ENCODE measurements at places on chromosomes 3 and 15. TPM values are rescaled to one million over a fixed set of nuclear protein-coding genes. Genes with fewer than 3 reads are reported as not detected.

DNA sequence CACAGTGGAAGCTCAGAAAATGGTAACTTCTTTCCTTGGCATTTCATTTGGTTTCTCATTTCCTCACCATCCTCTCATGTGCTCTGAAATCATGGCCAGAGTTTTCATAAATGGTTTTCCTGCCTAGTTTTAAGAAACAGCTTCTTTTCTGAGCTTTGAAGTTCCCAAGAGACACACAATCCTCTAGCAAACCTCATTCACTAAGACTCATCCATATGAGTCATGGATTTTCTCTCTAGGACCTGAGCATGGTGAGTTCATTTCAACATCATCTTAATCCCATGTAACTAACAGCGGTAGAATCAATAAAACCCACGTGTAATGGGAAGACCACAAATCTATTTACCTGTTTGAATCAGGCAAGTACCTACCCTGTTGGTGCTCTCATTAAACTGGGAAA is 274.5 kb upstream of the LRTM1 start:
- no peaks in the 10 kb centered on the region for H3K4me1 ChIP-seq
- no peaks in the 10 kb centered on the region for H3K36me3 ChIP-seq
- H3K27me3 ChIP-seq: no peaks in the 10 kb centered on the region

- no peak overlapping the region for H3K4me3 ChIP-seq
- no peak overlapping the region for H3K27ac ChIP-seq
- H3K4me1 ChIP-seq: no peaks in the 10 kb centered on the region
- no peak for DNase-seq
- no peaks in the 10 kb centered on the region for H3K27me3 ChIP-seq
Measured at GRCh38 chr3:125398952-125399351, 23.8 kb upstream of the ZNF148 start.

DNA sequence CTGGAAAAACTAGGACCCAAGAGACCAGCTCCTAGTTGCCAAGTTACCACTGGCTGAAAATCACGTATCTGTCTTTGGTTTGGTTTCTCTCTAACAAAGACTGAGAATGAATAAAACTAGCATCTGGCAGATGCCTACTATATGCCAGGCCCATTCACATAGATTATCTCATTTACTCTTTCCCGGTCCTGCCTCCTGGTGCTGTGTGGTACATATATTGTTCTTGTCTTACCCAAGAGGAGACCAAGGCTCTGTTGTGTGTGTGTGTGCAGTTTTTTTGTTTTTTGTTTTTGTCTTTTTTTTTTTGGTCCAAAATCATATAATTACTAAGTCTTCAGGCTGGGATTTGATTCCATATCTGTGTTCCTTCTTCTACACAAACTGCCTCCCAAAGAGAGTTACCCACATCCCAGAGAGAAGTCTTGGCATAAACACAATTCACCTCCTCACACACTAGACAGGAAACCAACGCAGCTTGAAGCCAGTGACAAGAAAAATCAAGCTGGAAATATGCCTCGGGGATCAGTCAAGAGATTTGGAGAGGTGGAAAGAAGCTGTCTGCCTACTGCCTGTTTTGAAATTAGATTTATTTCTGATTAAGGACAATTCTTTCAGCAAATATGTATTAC is 891 bp downstream of the AHSG start:
- H3K36me3 ChIP-seq: no peaks in the 10 kb centered on the region
- no peaks in the 10 kb centered on the region for H3K4me1 ChIP-seq
- H3K27me3 ChIP-seq: no peaks in the 10 kb centered on the region
- DNase-seq: no peak
- H3K4me3 ChIP-seq: no peak overlapping the region

GRCh38 chr3:55491296-55491816 is 4.2 kb upstream of the WNT5A start:
- no peaks in the 10 kb centered on the region for H3K27me3 ChIP-seq
- no peak overlapping the region for H3K4me3 ChIP-seq
- no peak overlapping the region for H3K27ac ChIP-seq
- no peak for DNase-seq
- peaks cover 37% of the 10 kb centered on the region for H3K4me1 ChIP-seq

DNA sequence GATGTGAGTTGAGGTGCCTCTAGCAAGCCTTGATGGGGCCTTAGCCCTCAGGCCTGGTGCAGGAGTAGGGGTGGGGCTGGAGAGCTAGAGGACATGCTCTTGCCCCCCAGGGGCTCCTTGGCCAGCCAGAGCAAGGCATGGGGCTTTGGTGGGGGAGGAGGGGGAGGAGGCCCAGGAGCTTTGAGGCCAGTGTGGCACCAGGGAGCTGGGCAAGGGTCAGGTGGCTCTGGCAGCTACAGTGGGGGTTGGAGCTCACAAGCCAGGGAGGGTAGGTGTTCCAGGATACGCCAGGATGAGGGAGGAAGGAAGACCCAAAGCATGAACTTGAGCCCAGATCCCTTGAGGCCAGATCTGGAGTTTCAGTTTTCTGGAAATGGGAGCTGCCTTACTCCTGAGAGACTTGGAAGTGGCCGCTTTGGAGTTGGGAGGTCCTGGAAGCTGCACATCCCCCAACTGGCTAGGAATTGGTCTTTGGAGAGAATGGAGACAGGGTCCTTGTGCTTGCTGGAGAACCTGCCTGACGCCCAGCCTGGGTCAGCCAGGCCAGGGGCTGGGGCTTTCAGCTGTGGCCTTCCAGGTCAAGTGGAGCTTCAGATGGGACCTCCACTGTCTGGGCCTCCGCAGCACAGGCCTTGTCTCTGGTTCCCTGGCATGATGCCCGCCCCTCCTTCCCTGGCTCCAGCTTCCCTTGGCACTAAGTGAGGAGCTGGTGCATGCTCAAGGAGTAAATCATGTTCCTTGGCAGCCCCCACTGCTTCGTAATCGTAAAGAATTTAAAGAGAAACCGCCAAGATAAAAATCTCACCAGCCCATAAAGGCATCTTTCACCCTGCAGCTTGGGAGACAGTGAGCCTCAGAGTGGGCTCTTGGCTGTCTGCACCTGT is 8.7 kb downstream of the SEMA3F start:
- no peaks in the 10 kb centered on the region for H3K36me3 ChIP-seq
- H3K4me3 ChIP-seq: no peak overlapping the region
- H3K27ac ChIP-seq: peak overlapping the region; percentile 86
- peaks cover 100% of the 10 kb centered on the region for H3K4me1 ChIP-seq
- no peaks in the 10 kb centered on the region for H3K27me3 ChIP-seq

- no peaks in the 10 kb centered on the region for H3K27me3 ChIP-seq
- peak overlapping the region; percentile 50 for H3K27ac ChIP-seq
- H3K4me1 ChIP-seq: peaks cover 10% of the 10 kb centered on the region
- DNase-seq: no peak
Measured at GRCh38 chr3:43759297-43759782, 68.6 kb downstream of the ABHD5 start.

- DNase-seq: no peak
- H3K4me3 ChIP-seq: no peak overlapping the region
- H3K27me3 ChIP-seq: no peaks in the 10 kb centered on the region
- H3K27ac ChIP-seq: peak overlapping the region; percentile 56
- no peaks in the 10 kb centered on the region for H3K36me3 ChIP-seq
Measured at GRCh38 chr15:81235276-81236123, 38.8 kb downstream of the IL16 start.

GRCh38 chr15:83592370-83593040 is 61.4 kb upstream of the ADAMTSL3 start:
- H3K36me3 ChIP-seq: no peaks in the 10 kb centered on the region
- DNase-seq: peak; percentile 27
- no peak overlapping the region for H3K4me3 ChIP-seq
- H3K27me3 ChIP-seq: no peaks in the 10 kb centered on the region
- no peak overlapping the region for H3K27ac ChIP-seq

DNA sequence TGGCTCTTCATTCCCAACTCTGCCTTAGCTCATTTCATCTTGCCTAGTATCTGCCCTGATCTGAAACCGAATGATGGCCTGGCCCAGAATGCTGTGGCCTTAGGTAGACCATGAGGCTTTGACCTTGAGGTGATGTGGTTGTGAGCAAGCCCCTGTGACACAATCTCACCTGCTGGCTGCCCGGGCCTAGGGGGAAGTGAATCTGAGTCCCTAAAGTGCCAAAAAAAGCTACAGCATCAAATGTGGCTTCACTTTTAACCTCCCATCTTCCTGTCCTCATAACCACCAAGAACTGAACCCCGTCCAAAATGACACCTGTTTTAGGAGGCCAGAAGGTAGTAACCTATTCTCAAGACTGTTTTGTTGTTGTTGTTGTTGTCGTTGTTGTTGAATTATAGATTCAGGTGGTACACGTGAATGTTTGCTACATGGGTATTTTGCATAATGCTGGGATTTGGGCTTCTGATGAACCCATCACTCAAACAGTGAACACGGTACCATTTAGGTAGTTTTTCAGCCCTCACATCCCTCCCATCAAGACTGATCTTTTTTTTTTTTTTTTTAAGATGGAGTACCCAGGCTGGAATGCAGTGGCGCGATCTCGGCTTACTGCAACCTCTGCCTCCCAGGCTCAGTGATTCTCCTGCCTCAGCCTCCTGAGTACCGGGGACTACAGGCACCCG is 54.6 kb downstream of the MCCC1 start:
- H3K27me3 ChIP-seq: no peaks in the 10 kb centered on the region
- H3K4me3 ChIP-seq: no peak overlapping the region
- H3K36me3 ChIP-seq: peaks cover 34% of the 10 kb centered on the region
- no peak for DNase-seq
- no peak overlapping the region for H3K27ac ChIP-seq

- H3K36me3 ChIP-seq: no peaks in the 10 kb centered on the region
- H3K4me3 ChIP-seq: no peak overlapping the region
- no peaks in the 10 kb centered on the region for H3K4me1 ChIP-seq
- no peak overlapping the region for H3K27ac ChIP-seq
- DNase-seq: no peak
Measured at GRCh38 chr3:127611251-127611650, 13.0 kb downstream of the MCM2 start.

GRCh38 chr3:122215592-122216298 is 32.3 kb downstream of the CASR start:
- H3K4me3 ChIP-seq: no peak overlapping the region
- no peaks in the 10 kb centered on the region for H3K4me1 ChIP-seq
- H3K27me3 ChIP-seq: no peaks in the 10 kb centered on the region

GRCh38 chr3:122941228-122942206 is 86.0 kb downstream of the SEMA5B start:
- no peaks in the 10 kb centered on the region for H3K4me1 ChIP-seq
- no peak overlapping the region for H3K27ac ChIP-seq
- DNase-seq: no peak
- no peaks in the 10 kb centered on the region for H3K27me3 ChIP-seq
- H3K4me3 ChIP-seq: no peak overlapping the region

GRCh38 chr3:42159706-42160472 is 68.7 kb downstream of the TRAK1 start:
- peak overlapping the region; percentile 11 for H3K4me3 ChIP-seq
- no peaks in the 10 kb centered on the region for H3K27me3 ChIP-seq
- H3K4me1 ChIP-seq: peaks cover 36% of the 10 kb centered on the region
- no peak for DNase-seq

GRCh38 chr15:48469681-48470080 is 138.5 kb downstream of the DUT start:
- no peak overlapping the region for H3K4me3 ChIP-seq
- H3K27ac ChIP-seq: no peak overlapping the region
- no peaks in the 10 kb centered on the region for H3K36me3 ChIP-seq
- DNase-seq: no peak
- H3K27me3 ChIP-seq: no peaks in the 10 kb centered on the region

DNA sequence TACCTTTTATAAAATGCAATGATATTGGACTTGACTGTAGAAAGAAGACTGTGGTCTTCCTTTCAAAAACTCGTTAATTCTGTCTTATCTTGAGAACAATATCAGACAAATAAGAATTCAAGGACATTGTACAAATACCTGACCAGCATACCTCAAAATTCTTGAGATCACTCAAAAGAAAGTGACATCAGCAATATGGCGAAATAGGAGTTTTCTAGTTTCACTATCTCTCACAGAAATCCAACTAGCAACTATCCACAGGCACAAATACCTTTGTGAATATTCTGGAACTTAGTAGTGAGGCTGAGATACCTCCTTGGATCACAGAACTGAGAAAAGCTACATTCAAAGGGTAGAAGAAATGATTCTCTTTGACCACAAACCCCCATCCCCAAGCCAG is 419.7 kb downstream of the ZNF385D start:
- DNase-seq: no peak
- H3K36me3 ChIP-seq: no peaks in the 10 kb centered on the region
- H3K4me1 ChIP-seq: no peaks in the 10 kb centered on the region
- no peak overlapping the region for H3K27ac ChIP-seq
- H3K4me3 ChIP-seq: no peak overlapping the region

DNA sequence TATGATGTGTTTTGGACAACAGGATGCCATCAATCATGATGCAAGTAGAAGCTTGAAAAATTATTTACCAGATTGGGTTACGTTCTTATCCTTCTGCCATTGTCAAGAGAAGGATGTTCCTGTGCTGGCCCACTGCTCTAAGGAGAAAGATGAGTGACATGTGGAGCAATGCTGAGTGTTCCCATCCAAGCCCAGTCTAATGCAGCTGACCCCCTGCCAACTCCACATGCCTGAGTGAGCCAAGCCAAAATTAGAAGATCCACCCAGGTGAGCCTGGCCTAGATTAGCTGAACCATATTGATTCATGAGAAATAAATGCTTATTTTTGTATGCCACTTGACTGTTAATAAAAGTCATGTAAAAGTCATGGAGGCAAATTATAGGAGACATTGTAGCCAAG is 446.5 kb downstream of the CNTN3 start:
- no peak overlapping the region for H3K27ac ChIP-seq
- H3K4me1 ChIP-seq: no peaks in the 10 kb centered on the region
- no peaks in the 10 kb centered on the region for H3K36me3 ChIP-seq
- DNase-seq: no peak
- H3K27me3 ChIP-seq: no peaks in the 10 kb centered on the region

DNA sequence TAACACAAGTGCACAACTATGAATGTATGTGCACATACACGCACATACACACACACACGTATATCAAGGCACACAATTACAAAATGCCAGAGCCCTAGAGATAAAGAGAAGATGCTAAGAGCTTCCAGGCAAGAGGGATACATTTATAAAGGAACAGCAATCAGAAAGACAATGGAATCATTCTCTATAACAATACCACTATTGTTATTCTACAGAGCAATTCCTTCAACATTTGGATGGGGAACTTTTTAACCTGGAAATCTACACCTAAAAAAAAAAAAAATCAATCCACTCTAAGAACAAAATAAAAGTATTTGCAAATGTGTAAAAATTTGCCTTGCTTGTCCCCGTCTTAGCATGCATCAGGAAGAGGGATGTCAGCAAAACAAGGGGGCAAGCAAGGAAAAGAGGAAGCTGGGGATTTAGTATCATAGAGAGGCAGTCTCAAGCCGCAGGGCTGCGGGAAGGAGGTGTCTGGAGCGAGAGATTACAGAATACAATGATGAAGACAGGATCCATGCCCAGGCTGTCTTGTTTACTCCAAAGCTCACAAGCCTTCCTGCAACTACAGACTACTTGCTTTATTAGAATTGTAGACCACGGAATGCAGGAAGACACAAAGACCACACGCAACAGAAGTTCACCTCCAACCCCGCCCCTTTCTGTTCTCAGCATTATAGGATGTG is 220.2 kb downstream of the NTRK3 start:
- no peak overlapping the region for H3K27ac ChIP-seq
- no peaks in the 10 kb centered on the region for H3K36me3 ChIP-seq
- no peaks in the 10 kb centered on the region for H3K4me1 ChIP-seq
- no peaks in the 10 kb centered on the region for H3K27me3 ChIP-seq
- DNase-seq: no peak

Gene GRK7
- 0.98 TPM for total RNA-seq

Gene KIF7
- 7.9 TPM for total RNA-seq

Gene TRIM42
- not detected for total RNA-seq

Gene PLA2G4D
- 26.5 TPM for total RNA-seq
